Stimulated activated CD4-positive, alpha-beta T cell treated with anti-CD3 and anti-CD28 coated beads, Interleukin-12 subunit alpha, Interleukin-12 subunit beta, amount 100 ng/mL, for 48 hours (primary cell): ENCODE measurements at places on chromosomes 1 and 21.

DNA sequence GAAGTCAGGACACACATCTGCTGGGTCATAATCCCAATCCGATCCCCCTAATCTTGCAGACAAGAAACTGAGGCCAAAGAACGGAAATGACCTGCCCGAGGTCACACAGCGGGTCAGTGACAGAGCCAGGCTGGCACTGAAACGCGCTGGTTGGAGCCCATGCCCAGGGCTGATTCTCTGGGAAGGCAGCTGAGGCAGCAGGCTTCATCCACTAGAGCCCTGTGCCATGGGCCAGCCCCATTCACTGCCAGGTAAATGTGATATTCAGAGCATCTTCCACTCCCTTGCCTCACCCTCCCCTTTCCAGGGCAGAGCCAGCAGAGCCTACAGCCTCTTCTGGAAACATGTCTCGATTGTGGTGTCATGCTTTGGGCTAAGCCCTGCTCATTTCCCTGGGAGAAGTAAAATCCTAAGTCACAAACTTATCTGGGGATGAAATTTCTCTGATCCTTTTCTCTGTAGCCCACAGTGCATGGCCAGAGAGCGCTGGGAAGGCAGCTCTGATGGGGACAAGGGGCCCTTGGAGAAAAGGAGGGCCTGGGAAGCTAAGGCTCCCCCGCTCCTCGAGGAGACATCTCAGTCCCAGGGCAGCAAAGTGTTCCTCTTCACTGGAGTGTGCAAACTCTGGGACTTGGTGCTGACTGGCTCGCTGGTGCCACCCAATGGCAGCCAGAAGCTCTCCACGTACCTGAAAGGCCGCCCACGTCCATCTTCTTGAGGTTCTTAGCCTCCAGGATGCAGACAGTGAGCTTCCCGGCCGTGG lies 110.4 kb downstream of the SYT2 start:
- peak; percentile 14 for DNase-seq

GRCh38 chr1:31306278-31306677 lies 9.4 kb downstream of the ZCCHC17 start:
- no peak for DNase-seq

DNA sequence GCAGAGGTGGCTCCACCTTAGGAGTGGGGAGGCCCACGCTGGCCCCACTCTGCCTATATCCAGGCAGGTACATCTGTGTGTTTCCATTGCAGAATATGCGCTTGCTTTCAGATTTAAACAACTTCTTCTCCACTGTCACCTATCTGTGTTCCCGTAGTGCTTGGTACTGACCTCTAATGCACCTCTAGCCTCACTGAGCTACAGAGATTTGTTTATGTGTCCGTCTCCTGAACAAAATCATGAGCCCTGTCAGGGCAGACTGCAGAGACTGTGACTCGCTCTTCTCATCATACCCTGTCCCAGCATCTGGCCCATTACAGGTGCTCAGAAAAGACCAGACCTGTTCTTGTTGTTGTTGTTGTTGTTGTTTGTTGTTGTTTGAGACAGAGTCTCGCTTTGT lies 14.5 kb upstream of the LRRC38 start:
- no peak for DNase-seq

DNA sequence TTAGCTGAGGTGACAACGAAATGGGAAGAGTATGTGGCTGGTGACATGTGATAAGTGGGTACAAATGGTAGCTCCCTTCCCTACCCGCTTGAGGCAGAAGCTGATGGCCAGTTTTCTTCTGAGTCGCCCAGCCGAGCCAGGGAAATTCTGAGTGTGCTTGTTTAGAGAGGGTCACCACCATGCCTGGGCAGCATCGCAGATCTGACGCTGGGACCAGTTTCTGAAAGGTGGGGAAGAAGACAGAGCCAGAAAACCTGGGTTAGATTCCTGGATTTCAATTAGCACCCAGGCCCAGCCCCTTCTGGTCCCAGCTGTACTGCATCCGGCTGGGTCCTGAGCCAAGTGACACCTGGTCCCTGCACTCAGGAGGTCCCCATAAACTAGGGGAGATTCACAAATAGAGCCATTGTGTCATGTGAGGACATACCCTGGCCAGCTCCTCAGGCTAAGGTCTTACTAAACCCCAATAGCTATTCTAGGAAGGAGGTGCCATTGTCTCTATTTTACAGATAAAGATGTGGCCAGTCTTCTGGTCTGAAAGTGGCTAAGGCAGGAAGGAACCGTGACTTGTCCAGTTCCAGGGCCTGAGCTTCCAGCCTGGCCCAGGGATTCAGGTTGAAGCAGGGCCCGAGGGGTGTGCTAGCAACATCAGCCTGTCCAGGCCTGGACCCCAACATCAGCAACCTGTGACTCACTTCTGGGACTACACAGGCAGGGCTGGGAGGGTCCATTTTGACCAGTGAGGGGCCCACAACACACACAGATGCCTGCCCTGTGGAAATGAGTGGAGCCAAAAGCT lies 1.7 kb upstream of the TMEM61 start:
- no peak for DNase-seq

DNA sequence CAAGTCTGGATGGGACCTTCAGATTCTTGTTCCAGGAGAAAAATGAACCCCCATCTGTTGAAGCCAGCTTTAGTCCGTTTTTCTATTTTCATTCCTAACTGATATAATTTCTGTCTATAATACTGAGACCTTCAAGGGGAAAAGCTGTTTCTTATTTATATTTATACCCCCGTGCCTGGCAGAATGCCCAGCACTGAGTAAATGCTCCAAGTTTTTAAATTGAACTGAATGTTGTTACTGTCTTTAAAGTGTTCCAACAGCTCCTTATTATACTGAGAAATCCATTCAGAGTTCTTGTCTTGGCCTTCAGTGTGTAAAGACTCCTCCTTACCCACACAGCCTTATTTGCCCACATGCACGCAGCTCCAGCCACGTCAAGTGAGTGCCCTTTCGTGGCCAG lies 178.6 kb upstream of the HMGB4 start:
- no peak for DNase-seq

DNA sequence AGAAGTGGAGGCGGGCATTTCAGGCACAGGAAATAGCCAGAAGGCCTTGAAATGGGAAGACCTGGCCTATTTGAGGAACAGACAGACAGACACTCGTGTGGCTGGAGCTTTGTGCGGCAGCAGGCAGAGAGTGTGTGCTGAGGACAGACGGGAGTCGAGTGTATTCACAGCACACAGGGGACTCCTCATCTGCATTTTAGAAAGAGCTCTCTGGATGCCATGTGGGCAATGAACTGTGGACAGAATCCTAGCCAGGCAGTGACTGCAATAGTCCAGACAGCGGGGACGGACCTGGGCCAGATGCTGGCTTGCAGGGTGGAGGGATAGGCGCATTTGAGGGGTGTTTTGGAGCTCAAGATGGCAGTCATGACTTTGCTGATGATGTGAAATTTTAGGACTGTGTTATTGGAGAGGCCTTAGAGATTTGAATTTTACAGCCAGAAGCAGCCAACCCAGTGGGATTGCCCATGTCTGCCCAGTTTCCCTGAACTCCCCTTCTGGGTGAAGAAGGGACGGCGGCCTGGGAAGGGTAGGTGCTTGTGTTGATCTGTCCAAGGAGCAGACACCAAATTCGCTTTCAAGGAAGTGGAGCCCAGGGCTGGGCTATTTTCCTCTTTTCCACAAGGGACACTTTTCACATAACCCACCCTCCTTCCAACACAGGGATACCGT lies 43.7 kb downstream of the CHAF1B start:
- DNase-seq: no peak

GRCh38 chr1:232474826-232475225 lies 155.1 kb downstream of the SIPA1L2 start:
- no peak for DNase-seq

GRCh38 chr1:61451572-61451968 lies 273.4 kb downstream of the TM2D1 start:
- DNase-seq: no peak

DNA sequence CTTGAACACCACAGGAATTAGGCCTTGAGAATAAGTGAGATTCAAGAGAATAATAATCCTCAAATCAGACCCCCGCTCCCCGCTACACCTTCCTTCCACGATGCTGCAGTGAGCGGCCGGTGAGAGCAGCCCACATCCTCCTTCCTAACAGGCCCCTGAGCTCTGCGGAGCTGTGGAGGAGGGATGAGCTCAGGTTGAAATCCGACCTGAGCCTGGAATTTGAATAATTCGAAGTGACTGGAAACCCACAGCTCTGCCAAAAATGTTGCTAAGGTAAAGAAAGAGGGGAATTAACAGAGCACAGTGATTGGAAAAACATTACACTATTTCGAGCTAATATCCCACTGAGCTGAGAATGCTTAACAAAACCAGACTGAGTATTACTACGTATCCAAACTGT lies 90.0 kb downstream of the URB2 start:
- DNase-seq: no peak

- DNase-seq: no peak
Observed at GRCh38 chr21:42265231-42265812, 46.4 kb downstream of the ABCG1 start.

DNA sequence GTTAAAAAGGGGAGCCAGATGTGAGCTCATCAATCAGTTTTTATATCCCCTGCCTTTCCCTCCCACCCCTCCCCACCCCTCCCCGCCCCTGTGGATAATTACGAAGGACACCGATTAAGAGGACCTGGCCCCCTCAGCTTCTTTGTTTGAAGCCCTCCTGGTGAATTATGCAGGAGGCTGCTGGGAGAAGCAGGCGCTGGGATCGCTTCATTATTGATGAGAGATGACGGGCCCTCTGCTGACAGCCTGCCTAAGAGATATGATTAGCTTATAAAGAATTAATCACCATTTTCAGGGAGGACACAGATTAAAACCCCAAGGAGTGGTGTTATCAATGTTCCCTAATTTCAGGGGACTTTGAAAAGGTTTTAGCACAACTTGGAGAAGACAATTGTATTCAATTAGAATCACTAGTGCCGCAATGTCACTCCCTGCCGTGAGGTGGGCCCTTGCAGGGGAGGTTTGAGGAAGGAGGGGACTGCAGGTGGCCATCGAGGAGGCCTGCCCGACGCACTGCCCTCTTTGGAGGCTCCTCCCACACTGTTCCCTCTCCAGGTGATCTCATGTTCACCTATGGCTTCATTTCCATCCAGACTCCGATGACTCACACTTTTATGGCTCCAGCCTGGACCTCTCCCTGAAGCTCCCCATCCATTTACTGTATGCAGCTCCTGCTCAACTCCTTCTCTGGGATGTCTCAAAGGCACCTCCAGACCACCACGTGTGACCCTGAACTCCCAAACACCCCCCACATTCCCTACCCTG lies 67.0 kb upstream of the KLHDC7A start:
- no peak for DNase-seq

- DNase-seq: no peak
Observed at GRCh38 chr1:4397196-4397595, 257.2 kb upstream of the AJAP1 start.

DNA sequence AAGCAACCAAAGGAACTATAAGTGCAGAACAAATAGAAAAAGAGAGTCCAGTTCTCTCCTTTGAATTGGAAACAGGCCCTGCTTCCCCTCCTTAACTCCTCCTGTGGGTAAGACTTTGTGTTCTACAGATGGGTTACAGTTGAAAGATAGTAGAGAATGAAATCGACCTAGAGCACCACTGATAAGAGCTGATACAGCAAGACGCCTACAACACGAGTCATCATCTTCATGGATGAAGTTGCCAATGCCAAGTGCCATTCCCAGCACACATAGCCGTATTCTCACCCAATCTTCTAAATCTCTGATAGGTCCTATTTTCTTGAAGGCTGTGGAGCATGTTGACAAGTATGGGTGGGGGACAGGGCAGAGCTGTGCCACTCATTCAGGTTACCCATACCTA lies 99.8 kb upstream of the CAMK1G start:
- DNase-seq: no peak

- DNase-seq: no peak
Observed at GRCh38 chr1:50426702-50427085, 3.5 kb upstream of the DMRTA2 start.

DNA sequence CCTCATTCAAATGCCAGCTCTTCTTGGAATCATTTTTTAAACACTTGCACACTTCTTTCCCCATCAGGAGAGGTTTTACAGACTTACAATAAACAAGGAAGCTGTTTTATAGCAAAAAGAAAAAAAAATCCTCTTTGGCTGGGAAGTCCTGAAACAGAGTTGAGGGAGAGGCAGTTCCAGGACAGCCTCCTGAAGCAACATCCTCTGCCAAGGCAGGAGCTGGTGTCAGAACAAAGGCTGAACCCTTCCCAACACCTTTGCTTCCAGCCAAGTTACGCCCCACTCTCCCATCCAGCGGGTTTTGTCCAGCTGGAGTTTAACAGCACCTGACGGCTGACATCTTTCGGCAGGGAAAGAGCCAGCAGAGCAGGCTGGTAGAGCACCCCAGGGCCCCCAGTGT lies 287.8 kb downstream of the RRAGC start:
- no peak for DNase-seq

DNA sequence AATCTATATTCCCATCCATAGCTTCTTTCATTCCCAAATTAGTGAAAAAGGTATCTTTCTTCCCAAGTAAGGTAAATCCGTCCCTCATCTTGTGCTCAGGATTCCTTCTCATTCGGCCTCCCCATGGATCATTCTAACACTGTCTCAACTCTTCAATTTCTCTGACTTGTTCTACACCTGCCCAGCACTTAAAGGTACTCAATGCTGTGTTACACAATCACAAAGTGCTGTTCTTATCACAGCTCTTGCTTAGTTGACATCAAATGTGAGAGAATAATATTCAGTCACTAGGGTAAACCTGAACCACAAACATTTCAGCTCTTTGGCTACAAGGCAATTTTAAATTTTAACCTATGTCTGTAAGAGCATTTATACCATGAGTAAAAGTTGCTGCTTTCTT lies 94.8 kb downstream of the DIRAS3 start:
- DNase-seq: no peak

DNA sequence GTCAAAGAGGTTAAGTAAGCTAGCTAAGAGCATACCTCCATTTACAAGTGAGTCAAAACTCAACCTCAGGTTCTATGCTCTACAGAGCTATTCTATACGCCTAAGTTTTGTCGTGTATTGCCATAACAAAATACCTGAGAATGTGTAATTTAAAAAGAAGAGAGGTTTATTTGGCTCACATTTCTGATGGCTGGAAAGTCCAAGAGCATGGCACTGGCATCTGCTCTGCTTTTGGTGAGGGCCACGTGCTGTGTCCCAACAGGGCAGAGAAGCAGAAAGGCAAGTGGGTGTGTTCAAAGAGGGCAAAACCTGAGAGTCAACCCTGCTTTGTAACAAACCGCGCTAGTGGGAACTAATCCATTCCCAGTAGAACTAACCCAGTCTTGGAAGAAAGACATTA lies 60.9 kb upstream of the POU2F1 start:
- DNase-seq: no peak

GRCh38 chr1:22101199-22101598 lies 41.7 kb downstream of the WNT4 start:
- no peak for DNase-seq

- DNase-seq: no peak
Observed at GRCh38 chr1:43588592-43588991, 57.9 kb downstream of the PTPRF start.

- DNase-seq: no peak
Observed at GRCh38 chr21:45618846-45619485, 24.6 kb upstream of the PCBP3 start.

- no peak for DNase-seq
Observed at GRCh38 chr1:164633997-164634396, 75.0 kb downstream of the PBX1 start.
